Esophagus muscularis mucosa (tissue), 4 donors: ENCODE measurements at places on chromosomes 7 and 10.
A peak's percentile ranks its signal among the peaks of the same experiment; 100 is the strongest.

DNA sequence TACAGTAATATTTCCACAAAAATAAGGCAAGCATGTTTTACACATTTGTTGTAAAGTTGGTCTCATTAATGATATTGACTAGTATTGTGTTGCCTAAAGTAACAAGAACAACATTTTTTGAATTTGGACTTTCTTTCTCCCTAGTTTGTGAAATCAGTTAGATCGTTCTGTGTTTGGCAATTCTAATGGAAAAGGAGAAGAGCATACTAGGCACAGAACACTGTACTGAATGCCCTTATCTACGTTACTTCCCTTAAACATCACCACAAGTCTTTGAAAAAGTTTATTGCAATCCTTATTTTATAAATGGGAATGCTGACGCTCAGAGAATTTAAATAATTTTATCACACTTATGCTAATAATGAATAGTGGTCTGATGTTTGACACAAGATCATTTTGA lies 372.2 kb downstream of the EXOC4 start:
- DNase-seq, result no peak

DNA sequence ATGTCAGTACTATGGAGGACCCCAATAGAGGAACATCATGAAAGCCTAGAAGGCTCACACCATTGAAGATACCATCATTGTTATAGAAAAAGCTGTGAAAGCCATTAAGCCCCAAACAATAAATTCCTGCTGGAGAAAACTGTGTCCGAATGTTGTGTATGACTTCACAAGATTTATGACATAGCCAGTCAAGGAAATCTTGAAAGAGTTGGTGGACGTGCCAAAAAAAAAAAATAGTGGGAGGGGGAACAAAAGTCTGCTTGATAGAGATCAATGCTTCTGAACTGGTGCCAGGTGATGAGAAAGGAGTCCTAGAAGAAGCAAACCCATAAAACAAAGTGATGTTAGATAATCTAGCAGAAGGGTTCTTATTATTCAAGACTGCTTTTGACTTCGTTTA lies 41.2 kb downstream of the RALA start:
- DNase-seq, result no peak

- DNase-seq, result no peak
Observed at GRCh38 chr10:102410429-102411073, 8.0 kb downstream of the PSD start.

GRCh38 chr7:109256762-109257560 lies 687.3 kb downstream of the DNAJB9 start:
- DNase-seq, result no peak

DNA sequence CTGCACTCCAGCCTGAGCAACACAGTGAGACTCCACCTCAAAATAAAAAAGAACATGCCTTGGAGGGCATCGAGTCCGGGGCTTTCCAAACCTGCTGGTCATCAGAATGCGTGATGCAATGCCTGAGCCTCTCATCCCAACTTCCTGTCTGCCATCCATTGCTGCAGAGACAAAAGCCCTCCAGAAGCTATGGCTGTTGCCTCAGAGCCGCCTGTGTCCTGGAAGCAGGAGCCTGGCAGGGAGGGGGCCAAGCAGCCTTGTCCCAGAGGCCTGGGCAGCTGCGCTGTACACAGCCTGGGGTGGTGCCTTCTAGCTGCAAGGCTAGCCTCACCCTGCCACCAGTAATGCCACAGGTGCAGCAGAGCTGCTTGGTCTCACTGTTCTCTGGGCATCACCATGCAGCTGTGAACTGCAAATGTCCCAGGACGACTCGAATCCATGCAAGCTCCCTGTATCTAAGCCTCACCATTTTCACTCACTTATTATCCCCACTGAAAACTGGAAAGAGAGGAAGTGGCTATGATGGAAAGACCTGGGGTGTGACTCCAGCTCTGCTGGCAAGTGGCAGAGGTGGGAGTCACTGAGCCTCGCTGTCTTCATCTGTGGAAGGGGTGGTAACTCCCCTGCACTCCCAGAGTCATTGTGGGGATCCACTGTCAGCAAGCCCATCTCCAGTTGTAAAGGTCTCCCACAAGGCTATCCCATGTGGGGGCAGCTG lies 7.0 kb downstream of the ALOX5 start:
- DNase-seq, result no peak

DNA sequence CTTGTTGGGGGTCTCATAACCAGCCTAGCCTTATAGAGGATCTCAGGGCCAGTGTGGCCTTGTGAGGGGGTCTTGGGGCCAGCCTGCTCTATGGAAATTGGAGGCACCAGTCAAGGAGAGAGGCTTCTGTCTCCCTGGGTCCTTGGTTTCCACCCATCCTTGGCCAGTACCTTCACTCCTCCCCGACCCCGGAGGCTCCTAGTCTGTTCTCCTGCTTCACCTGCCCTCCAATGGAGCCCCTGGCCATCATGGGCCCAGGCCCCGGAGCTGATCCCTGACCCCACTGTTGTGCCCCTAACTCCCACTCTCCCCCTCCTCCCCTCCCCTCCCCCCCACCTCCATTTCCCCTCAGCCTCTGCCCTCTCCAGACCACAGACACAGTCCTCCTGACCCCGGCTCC lies 29.7 kb downstream of the RASGEF1A start:
- DNase-seq, result no peak

GRCh38 chr7:31776616-31777015 lies 89.6 kb downstream of the PPP1R17 start:
- DNase-seq, result no peak

- no peak for DNase-seq
Observed at GRCh38 chr10:71627230-71627939, 92.2 kb downstream of the C10orf105 start.

DNA sequence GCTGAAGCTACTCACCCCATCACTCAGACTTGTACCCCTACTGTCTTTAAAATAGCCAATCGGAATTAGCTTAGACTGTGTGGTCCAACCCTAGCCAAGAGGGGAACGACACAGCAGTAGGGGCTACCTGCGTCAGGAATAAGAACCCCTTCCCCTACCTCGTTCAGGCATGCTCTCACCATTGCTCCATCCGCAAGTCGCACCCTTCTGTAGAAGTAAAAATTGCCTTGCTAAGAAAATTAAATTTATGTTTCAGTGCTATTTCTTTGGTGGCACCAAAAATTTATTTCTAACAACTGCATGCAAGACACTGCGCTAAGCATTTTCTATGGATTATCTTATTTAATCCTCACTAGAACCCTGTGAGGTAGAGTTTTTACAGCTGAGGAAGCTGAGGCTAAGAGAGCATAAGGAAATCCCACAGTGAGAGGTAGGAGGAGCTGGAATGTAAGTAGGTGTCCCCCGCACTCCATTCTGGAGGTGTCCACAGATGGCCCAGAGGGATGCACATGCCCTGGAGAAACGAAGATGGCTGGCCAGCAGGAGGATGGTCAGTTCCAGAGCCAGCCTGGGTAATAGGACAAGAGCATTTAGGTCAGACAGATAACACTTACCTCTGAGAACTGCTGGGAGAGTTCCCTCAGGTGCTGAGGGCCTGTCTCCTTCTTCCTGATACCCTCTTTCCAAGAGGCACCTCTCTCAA lies 15.3 kb upstream of the CACUL1 start:
- peak; percentile 74 for DNase-seq

DNA sequence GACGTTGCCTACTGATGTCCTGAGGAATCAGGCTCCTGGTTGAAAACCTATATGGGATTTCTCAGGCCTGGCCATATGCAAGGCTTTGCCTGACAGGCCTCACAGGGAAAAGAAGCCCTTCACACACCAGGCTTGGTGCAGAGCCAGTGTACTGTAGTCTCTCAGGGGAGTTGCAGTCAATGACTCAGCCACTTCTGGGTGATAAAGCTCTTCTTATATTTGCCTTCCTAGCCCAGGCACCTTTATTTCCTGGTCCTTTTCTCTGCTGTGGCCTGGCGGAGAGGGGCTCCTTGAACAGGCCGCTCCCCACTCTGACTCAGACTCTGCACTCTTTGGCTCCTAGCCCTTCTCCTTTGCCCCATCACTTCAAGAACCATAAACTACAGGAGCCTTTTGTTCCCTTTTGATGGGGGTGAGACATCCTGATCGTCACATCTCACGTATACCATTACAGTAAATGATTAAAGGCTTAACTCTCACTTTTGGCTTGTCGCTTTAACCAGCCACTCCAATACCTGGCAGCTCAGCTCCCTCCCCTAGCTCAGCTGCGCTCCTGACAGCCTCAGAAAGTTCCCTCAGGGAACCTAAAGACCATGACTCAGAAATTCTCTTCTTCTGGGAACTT lies 33.5 kb downstream of the DPY19L1 start:
- DNase-seq, result no peak
